ENCODE measurements at places on chromosomes 11 and 22.

- no peak for DNase-seq
Measured at GRCh38 chr11:125170001-125170509, 5.5 kb downstream of the PKNOX2 start.

DNA sequence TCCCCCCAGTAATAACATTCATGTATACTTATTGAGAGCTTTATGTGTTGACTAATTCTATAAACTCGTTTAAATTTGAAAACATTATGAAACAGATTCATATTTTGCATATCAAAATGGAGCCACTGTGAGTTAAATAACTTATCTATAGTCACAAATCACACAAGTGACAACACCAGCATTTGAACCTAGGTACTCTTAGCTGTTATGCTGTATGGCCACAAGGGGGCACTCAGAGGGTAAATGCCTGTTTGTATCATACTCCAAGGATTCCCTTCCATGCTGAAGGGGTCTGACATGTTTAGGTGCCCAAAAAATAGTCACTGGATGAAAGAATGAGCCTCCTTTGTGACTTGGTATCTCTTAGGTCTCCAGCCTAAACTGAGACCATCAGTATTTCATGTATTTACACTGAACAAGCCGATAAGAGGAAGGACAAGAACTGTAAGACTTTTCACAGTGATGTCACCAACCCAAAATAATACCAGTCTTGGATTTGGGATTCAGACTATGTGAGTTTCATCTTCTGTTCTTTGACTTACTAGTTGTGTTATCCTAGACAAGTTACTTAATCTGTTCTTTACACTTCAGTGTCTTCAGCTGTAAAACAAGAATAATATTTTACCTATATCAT lies 12.2 kb upstream of the OR52D1 start:
- no peak for DNase-seq

- DNase-seq, result no peak
Measured at GRCh38 chr11:313304-313786, 495 bp upstream of the IFITM1 start.

DNA sequence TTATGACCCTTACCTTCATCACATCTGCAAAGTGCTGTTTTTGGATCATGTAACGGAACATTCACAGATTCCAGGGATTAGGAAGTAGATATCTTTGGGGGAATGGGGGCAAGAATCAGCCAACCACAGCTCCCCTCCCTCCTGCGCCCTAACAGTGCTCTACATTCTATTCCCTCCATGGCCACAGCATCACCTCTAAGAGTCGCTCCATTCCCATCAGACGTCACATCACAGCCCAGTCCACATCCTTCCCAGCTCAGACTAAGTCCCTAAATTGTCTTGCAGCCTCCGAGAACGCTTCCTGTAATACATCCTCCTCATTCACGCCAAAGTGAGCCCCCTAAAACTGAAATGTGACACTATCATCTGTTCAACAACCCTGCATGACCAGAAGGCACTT lies 5.9 kb downstream of the SCGB1D1 start:
- DNase-seq, result no peak

DNA sequence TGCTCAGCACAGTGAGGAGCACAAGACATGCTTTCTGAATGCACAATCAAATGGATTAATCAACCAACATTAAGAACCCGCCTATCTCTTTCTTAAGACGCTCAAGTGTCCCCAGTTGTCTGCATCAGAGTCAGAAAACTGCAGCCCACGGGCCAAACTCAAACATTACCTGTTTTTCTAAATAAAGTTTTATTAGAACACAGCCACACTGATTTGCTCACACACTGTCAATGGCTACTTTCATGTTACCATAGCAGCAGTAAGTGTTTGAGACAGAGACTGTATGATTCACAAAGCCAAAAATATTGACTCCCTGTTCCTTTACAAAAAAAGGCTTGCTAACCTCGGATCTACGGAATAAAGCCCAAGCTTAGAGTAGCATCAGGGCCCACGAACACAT lies 49.0 kb upstream of the ISX start:
- DNase-seq, result no peak

- no peak for DNase-seq
Measured at GRCh38 chr22:17994424-17995108, 29.8 kb downstream of the MICAL3 start.

DNA sequence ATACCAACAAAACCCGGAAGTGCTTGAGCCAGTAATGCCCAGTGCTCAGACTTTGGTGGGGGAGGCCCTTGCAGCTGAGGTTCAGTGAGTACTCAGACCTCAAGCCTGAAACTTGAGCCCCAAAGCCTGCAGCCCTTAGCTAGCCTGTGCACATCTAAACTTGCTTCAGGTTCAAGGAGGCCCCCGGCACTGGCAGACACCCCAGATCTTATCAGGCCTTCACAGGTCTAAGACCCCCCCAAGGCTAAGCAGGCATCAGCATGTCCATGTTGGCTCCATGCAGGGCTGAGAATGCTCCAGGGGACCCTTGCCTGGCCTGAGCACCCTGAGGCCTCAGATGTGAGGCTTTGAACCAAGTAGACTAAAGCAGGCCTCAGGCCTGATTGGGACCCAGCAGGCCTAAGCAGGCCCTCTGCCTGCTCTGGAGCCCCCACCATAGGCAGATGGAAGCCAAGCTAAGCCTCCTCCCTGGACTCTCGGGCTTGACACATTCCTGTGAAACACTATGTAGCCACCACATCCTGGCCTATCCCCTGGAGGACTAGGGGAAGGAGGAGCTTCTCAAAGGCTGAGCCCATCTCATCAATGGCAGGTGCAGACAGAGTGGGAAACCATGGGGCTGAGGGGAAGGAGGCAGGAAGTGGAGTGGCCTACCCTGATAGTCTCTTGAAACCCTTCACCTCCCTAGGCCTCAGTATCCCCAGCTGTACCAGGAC lies 1.2 kb upstream of the CASTOR1 start:
- DNase-seq, result no peak

DNA sequence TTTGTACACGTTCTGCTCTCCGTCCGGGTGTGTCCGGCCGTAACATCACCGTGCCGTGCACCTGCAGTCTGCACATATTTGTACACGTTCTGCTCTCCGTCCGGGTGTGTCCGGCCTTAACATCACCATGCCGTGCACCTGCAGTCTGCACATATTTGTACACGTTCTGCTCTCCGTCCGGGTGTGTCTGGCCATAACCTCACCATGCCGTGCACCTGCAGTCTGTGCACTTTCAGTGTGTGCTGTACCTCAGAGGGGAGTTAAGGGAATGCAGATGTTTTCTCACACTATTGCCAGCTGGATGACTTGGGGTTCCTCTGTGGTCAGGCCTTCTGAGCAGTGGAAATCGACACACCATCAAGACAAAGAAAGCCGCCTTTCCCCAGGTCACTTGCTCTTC lies 4.2 kb downstream of the TTLL8 start:
- DNase-seq, result no peak

GRCh38 chr11:21723678-21724077 lies 469.2 kb upstream of the ANO5 start:
- no peak for DNase-seq

- no peak for DNase-seq
Measured at GRCh38 chr11:116986521-116987105, 111.6 kb downstream of the SIK3 start.

GRCh38 chr11:106304274-106304673 lies 226.8 kb downstream of the AASDHPPT start:
- no peak for DNase-seq
